Stimulated activated naive CD4-positive, alpha-beta T cell (primary cell): ENCODE measurements at places on chromosomes 7 and 10.

GRCh38 chr10:73577788-73578187 lies 13.4 kb downstream of the USP54 start:
- DNase-seq, result no peak

- no peak for DNase-seq
These were observed 364.7 kb downstream of the SORCS1 start for GRCh38 chr10:106799776-106800175.

DNA sequence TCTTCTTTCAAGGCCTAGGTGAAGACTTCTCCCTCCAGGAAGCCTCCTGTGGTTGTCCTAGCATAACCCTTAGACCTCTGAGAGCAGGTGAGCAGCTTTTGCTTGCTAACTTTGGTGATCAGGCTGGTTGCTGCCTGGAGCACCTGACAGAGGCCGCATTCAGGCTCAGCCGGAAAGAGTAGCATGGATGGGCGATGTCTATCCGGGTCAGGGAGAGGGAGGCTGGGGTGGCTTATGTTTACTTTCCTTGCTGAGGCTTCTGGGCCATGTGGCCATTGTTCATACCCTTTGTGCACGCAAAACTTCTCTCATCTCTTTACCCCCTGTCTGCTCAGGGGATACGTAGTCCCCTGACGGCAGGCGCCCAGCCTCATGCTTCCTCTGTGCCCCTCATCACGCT lies 27.4 kb upstream of the PCBD1 start:
- DNase-seq, result no peak

DNA sequence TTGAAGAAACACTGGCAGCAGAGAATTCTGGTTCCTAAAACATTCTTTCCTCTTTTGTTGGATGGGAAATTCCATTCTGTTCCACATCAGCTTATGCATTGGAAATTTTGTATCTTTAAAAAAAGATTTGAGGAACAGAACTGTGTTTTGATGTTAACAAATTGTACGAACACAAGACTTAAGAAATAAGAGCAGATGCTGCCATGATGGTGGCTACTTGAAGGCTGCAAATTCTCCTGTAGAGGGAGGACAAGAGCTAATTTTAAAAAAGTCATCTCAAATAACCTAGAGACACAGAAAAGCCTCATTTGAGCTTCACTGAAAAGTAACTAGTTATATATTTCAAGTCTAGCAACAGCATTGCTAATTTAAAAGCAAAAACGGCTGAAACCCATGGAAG lies 29.8 kb downstream of the NDUFB2 start:
- no peak for DNase-seq

- no peak for DNase-seq
These were observed 80.9 kb upstream of the DYNC1I1 start for GRCh38 chr7:95691464-95691863.

DNA sequence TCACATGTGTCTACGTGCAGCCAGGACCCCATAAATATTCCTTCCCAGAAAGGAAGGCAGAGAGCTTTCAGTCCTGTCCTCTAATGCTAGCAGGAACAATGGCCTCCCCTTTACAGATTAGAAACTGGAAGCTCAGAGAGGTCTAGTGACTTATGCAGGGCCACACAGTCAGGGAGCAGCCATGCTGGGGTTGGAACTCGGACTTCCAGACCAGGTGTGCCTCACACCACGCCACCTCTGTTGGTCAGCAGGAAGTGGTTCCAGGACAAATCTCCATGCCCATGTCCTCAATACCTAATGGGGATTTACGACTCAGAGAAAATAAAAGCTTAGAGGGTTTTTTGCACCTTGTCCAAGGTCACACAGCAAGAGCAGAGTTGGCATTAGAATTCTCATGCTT lies 378.9 kb downstream of the RPS24 start:
- DNase-seq, result no peak

GRCh38 chr10:95536894-95537541 lies 24.2 kb downstream of the SORBS1 start:
- no peak for DNase-seq

- no peak for DNase-seq
These were observed 43.3 kb downstream of the ETV1 start for GRCh38 chr7:13946181-13946580.

DNA sequence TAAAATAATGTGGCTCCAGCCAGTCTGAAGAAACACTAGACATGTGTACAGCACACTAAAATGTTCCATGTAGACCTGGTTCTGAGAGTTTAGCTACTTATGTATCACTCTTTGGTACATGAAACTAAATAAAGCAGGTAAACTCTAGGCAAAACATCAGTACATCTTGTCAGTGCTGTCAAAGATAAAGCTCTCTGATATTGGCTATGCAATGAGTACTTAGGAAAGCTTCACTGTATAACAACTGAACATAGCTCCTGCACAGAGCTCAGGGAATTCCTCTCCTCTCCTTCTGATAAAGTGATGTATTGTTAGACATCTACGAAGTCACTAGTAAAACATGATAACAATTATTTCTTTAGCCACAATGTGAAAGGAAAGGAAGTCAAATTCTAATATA lies 3.5 kb downstream of the LRRN3 start:
- no peak for DNase-seq

- peak; percentile 78 for DNase-seq
These were observed 1.2 kb downstream of the CALY start for GRCh38 chr10:133335246-133336117.

GRCh38 chr7:12207046-12207445 lies 4.0 kb upstream of the TMEM106B start:
- no peak for DNase-seq

DNA sequence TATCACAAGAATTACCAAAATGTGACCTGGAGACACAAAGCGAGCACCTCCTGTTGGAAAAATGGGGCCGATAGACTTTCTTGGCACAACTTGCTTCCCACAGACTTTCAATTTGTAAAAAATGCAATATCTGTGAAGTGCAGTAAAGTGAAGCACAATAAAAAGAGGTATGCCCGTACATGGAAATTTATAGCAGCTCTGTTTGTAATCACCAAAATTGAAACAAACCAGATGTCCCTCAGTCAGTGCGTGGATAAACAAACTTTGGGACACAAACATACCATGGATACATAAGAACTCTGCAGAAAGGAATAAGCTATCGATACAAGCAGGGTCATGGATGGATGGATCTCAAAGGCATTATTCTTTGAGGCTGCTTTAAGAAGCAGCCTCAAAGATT lies 33.6 kb downstream of the ARID5B start:
- DNase-seq, result no peak

- DNase-seq, result no peak
These were observed 265.2 kb upstream of the PHF14 start for GRCh38 chr7:10708447-10708846.

- no peak for DNase-seq
These were observed 187.7 kb downstream of the GFRA1 start for GRCh38 chr10:116085323-116085722.

DNA sequence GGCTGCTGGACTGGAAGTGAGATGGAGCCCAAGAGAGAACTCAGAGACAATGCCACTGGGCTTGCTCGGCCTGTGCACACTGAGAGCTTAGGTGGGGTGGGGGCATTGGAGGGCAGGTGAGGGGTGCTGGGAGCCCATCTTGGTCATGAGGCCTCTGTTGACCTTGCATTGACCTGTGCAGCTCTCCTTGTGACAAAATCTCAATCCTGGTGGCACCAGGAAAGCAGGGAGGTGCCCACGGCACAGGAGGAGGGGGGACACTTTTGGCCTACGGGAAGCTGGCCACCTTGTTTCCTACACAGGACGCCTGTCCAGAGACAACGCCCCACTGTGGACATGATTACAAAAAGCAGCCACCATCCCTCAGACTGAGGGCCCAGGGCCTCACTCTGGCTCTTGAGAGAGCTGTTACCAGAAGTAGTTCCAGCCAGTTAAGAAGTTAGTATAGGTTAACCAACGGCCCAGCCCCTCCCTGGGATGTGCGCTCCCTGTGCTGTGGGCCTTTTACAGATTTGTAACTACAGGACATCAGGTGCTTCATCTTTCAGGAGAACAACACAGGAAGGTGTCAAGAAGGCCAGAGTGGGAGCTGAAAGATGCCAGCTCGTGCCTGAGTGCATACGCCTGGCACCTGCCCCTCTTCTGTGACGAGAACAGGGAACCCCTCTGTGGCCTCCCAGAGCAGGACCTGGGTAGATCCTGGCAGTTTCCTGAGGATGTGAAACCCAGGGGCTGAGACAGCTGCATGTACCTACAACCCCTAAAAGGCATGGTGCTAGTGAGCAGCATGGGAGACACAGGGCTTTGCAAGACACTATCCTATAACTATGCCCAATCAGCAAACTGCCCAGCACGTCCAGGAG lies 10.3 kb downstream of the PKD1L1 start:
- no peak for DNase-seq

DNA sequence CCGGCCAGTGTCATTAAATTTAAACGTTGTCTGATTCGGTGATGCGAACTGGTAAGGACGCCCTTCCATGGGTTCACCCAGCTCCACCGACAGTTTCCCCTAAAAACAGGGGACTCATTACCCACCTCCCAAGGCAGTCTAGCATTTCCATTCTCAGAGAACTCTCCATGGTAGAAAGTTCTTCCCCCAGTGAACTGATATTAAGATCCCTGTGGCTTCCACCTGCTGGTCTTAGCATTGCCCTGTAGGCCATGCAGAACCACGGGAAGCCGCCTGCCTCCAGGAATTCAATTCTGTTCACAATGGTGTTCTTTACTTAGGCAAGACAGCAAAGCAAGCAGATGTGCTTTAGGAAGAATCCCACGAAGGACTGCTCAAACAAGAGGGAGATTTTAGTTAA lies 128.9 kb upstream of the NANOS1 start:
- no peak for DNase-seq

GRCh38 chr10:20616056-20616671 lies 280.9 kb downstream of the NEBL start:
- DNase-seq, result no peak

- DNase-seq, result no peak
These were observed 138.9 kb upstream of the KLF14 start for GRCh38 chr7:130872756-130873448.

GRCh38 chr10:71634531-71635164 lies 84.9 kb downstream of the C10orf105 start:
- no peak for DNase-seq

- DNase-seq, result no peak
These were observed 273.9 kb upstream of the ADARB2 start for GRCh38 chr10:2011106-2011716.

DNA sequence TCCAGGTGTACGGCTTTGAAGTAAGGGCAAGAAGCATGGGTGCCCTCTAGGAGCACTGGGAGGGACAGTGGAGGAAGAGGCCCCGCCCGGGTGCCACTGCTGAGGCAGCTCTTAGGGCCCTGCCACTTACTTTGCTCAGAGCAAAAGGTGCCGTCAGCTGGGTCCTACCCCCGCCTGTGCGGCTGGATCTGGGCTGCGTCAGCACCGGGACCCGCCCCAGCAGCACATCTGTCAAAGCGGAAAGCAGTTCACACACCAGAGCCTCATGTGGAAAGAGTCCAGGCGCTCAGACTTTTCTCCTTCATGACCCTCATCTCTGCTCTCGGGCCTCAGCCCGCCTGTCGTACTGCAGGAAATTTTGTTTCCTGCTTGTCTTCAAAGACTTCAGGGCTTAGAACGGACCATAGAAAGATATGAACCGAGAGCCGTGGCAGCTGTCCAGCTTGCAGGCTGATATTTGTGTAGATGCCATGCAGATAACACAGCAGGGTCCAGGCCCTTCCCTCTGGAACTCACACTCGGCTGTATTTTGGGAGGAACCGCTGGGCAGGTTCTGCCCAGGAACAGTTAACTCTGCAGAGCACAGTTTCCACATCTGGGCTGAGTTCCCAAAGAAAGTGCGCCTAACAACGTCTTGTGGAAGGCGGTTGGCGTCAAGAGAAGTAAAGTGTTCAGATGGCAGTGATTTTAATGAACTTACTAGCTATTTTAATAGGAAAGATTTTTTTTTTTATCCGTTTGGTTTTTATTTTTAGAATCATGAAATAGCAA lies 44.3 kb upstream of the PRKAR1B start:
- no peak for DNase-seq

DNA sequence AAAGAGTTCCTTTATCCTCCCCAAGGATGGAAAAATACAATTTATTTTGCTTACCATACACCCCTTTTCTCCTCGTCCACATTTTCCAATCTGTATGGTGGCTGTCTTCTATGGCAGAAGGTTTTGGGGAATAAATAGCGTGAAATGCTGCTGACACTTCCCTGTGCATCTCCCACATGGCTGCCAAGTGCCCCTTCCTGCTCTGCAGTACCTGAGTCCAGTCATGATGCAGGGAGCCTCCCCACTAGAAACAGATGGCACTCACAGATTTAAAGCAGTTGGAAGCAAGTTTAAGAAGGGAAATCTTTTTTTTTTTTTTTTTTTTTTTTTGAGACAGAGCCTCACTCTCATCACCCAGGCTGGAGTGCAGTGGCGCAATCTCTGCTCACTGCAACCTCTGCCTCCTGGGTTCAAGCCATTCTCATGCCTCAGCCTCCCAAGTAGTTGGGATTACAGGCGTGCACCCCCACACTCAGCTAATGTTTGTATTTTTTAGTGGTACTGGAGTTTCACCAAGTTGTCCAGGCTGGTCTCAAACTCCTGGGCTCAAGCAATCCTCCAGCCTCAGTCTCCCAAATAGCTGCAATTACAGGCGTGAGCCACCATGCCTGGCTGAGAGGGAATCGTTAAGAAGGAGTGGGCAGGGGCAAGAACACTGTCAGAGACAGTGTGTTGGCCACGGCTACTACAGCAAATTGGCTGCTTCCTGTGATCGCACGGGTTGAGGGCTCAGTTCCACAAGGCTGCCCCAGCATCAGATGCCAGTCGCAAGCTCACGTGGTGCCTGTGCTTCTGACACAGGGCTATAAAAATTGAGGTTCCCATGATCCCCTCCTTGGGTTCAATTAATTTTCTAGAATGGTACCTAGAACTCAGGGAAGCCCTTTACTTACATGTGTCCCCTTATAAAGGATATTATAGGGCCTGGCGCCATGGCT lies 5.3 kb upstream of the PILRA start:
- DNase-seq, result no peak

GRCh38 chr10:14244147-14244546 lies 86.6 kb downstream of the FRMD4A start:
- DNase-seq, result no peak

DNA sequence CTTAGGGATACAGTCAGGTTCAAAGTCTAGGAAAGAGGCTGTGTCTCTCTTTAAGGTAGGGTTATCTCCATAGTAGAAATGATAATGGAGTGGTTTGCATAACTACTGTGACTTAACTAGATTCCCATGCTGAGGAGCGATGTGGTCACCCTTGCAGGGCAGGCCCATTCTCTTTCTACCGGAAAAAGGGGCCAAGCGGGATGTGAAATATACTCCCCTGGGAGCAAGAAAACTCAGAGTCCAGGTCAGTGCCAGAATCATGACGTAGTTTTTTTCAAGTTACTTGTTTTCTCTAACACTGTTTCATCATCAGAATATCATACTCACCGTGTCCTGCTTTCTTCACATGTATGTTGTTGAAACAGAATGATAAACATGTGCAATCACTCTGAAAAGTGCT lies 649.0 kb upstream of the ANKRD30A start:
- DNase-seq, result no peak

GRCh38 chr10:974038-974784 lies 14.0 kb upstream of the GTPBP4 start:
- no peak for DNase-seq

- no peak for DNase-seq
These were observed 154.4 kb upstream of the NPY start for GRCh38 chr7:24129597-24129996.
